Liver (tissue), 10 donors: ENCODE measurements at places on chromosomes 7 and 10.

- no peaks in the 10 kb centered on the region for H3K4me1 ChIP-seq
- H3K27me3 ChIP-seq = no peaks in the 10 kb centered on the region
- no peaks in the 10 kb centered on the region for H3K36me3 ChIP-seq
- no peak for DNase-seq
- H3K4me3 ChIP-seq = no peak overlapping the region
- H3K27ac ChIP-seq = no peak overlapping the region
Measured at GRCh38 chr7:81162234-81162633, 243.4 kb upstream of the SEMA3C start.

DNA sequence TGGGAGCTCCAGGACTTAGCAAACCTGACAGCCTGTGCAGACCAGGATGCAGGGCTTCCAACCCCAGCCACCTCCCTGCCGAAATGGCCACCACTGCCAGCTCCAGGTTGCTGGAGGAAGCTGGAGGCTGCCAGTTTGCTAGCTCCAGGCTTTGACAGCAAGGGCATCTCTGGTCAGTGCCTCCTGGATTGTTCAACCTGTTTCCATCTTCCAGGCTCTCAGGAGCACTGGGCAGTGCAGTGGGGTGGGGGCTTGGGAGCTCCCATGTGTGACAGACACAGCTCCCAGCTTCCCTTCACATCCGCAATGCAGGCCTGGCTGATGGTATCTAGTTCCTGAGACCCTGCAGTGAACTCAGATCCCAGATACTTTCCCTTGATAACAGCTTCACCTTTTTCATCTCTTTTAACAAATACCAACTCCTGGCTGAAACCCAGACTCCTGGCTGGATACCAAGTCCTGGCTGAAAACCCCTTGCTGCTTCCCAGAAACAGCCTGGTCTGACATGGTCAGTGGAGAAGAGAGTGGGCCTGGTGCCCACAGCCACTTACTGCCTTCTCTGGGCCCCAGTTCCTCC, 20.8 kb upstream of the RET start:
- no peaks in the 10 kb centered on the region for H3K27me3 ChIP-seq
- H3K27ac ChIP-seq = peak overlapping the region; percentile 11
- DNase-seq = no peak
- H3K4me3 ChIP-seq = no peak overlapping the region
- peaks cover 53% of the 10 kb centered on the region for H3K4me1 ChIP-seq

GRCh38 chr10:5978230-5978489, 817 bp upstream of the IL15RA start:
- H3K27me3 ChIP-seq = no peaks in the 10 kb centered on the region
- no peak for DNase-seq
- peak overlapping the region; percentile 99 for H3K4me3 ChIP-seq
- H3K27ac ChIP-seq = peak overlapping the region; percentile 86
- no peaks in the 10 kb centered on the region for H3K36me3 ChIP-seq
- peaks cover 24% of the 10 kb centered on the region for H3K4me1 ChIP-seq

- no peaks in the 10 kb centered on the region for H3K36me3 ChIP-seq
- no peak overlapping the region for H3K27ac ChIP-seq
- DNase-seq = no peak
- H3K27me3 ChIP-seq = no peaks in the 10 kb centered on the region
Measured at GRCh38 chr7:2074691-2075090, 158.1 kb downstream of the MAD1L1 start.

DNA sequence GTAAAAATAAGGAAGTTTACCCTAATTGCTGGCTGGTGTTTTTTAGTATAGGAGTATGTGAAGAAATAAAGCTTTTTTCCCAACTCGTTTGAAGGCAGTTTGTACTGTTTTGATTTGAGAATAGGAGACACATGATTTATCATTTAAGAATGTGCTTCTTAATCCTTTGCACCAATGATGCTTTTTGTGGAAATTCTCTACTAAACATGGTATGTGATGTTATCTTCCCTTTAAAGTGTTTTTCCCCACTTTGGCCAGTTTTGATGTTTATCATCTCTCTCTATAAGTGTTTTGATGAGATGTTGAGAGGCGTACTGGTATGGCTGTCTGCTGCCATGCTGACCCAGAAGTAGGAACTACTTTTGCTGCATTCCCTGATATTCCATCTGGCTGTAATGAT, 85.1 kb downstream of the SUGCT start:
- peaks cover 4% of the 10 kb centered on the region for H3K36me3 ChIP-seq
- H3K4me3 ChIP-seq = no peak overlapping the region
- H3K27me3 ChIP-seq = no peaks in the 10 kb centered on the region

DNA sequence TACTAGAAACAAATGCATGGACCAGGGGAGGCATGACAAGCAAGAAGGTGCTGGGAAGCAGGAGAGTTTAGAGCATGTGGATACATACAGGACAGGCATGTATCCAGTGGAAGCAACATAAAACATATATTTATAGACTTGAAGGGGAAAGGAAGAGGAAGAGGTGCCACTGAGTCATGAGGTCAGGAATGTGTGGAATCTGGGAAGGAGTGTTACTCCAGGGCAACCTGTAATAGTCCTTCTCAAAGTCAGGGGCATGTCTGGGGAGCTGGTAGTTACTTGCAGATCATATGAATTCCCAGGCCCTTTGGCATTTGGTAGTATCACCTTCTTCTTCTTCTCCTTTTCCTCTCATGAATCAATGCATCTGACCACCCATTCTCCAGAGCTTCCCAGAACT, 246.6 kb downstream of the XPNPEP1 start:
- H3K4me1 ChIP-seq = no peaks in the 10 kb centered on the region
- H3K36me3 ChIP-seq = no peaks in the 10 kb centered on the region
- H3K4me3 ChIP-seq = no peak overlapping the region

DNA sequence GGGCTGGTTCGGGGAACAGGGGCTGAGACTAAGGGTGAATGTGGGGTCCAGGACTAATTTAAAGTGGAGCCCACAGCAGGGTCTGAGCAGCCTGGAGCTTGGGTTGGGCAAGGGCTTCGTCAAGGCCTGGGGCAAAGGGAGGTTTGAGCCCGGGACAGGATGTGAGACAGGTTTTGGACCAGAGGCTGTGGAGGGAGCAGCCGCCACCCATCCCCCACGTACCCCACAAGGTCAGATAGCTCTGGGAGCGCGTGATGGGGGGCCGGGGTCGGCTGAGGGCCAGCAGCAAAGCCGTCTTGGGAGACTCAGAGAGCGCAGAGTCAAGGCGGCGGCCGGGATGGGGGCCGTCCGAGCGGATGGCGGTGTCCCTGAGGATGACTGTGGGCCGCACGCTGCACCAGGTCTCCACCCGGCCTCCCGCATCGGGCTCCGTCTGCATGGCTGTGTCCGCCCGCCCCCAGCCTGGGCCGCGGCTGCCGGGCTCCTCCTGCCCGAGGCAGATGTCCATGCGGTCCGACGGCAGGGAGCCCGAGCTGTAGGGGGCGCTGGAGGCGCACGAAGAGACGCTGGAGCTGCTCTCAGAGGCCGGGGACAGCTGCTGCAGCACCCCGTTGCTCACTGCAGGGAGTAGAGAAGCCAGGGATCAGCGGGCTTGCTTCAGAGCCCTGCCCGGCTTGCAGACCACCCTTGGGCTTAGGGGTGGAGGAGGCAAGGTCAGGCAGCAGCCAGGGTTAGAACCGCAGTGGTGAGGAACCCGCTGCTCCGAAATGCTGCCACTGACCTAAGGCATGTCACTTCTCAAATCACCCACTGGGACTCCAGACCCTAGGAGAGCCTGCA, 12.1 kb downstream of the PDZD7 start:
- DNase-seq = peak; percentile 80
- H3K27me3 ChIP-seq = peaks cover 2% of the 10 kb centered on the region
- no peak overlapping the region for H3K4me3 ChIP-seq

DNA sequence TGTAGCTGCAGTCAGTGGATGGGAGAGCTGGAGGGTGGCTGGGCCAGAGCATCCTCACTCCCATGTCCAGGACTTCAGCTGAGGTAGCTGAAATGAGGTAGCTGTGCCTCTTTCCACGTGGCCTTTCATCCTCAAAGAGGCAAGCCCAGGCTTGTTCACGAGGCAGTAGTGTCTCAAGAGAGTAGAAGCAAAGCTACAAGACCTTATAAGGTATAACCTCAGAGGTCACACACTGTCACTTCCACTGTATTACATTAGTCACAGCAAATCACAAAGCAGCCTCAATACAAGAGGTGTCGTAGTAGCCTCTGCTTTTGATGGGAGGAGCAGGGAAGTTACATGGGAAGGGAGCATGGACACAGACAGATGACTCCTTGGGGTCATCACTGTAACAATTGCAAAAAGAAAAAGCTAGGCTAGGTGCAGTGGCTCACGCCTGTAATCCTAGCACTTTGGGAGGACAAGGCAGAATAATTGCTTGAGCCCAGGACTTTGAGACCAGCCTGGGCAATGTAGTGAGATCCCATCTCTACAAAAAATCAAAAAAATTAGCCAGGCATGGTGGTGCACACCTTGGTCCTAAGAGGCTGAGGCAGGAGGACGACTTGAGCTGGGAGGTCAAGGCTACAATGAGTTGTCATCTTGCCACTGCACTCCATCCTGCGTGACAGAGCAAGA, 97.5 kb downstream of the SKIDA1 start:
- no peak overlapping the region for H3K27ac ChIP-seq
- H3K4me3 ChIP-seq = no peak overlapping the region
- H3K4me1 ChIP-seq = no peaks in the 10 kb centered on the region

GRCh38 chr10:102919992-102920739, 2.1 kb downstream of the CNNM2 start:
- H3K4me1 ChIP-seq = peaks cover 9% of the 10 kb centered on the region
- no peak for DNase-seq
- H3K4me3 ChIP-seq = peak overlapping the region; percentile 83
- H3K27me3 ChIP-seq = no peaks in the 10 kb centered on the region

GRCh38 chr7:92997152-92997551, 120.6 kb downstream of the SAMD9 start:
- no peak overlapping the region for H3K27ac ChIP-seq
- no peak for DNase-seq
- no peaks in the 10 kb centered on the region for H3K4me1 ChIP-seq
- peaks cover 3% of the 10 kb centered on the region for H3K27me3 ChIP-seq
- H3K4me3 ChIP-seq = no peak overlapping the region

- no peaks in the 10 kb centered on the region for H3K36me3 ChIP-seq
- H3K4me1 ChIP-seq = peaks cover 29% of the 10 kb centered on the region
- no peak overlapping the region for H3K4me3 ChIP-seq
- no peak for DNase-seq
Measured at GRCh38 chr7:37918526-37918925, 1.9 kb upstream of the SFRP4 start.

DNA sequence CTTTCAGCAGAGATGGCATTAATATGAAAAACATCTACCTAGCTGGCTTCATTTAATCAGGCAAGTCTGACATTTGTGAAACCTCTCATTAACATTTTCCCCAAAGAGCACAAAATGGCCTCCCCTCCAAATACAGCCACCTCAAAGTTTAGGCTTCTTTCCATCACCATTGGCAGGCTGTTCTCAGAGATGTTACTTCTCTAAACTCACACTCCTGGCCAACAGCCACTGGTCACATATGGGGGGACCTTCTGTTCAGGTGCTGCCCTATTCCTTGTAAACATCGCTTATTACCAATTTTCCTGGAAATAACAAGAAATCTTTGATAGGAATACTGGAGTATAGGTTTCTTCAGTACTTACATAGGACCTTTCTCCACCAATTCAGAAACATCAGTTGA, 69.5 kb downstream of the GBF1 start:
- H3K4me1 ChIP-seq = peaks cover 3% of the 10 kb centered on the region
- no peak overlapping the region for H3K4me3 ChIP-seq
- H3K27ac ChIP-seq = no peak overlapping the region
- H3K27me3 ChIP-seq = no peaks in the 10 kb centered on the region

DNA sequence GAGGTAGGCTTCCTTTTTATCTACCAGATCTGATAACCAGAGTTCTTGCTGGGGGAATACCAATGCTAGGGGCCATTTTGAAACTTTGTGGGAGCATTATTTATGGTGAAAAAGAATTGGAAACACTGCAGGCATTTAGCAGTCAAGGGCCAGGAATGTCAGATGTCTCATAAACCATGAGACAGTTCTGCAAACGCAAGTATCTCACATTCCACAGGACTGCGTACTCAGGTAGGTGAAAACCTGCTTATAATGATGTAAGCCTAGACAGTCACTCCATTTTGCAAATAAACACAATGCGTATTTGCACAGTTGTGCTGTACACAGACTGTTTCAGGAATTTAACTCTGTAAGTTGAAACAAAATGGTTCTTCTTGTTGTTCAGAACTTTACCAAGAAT, 33.9 kb downstream of the ECHDC3 start:
- DNase-seq = no peak
- H3K27me3 ChIP-seq = no peaks in the 10 kb centered on the region
- H3K4me1 ChIP-seq = no peaks in the 10 kb centered on the region
- no peaks in the 10 kb centered on the region for H3K36me3 ChIP-seq

DNA sequence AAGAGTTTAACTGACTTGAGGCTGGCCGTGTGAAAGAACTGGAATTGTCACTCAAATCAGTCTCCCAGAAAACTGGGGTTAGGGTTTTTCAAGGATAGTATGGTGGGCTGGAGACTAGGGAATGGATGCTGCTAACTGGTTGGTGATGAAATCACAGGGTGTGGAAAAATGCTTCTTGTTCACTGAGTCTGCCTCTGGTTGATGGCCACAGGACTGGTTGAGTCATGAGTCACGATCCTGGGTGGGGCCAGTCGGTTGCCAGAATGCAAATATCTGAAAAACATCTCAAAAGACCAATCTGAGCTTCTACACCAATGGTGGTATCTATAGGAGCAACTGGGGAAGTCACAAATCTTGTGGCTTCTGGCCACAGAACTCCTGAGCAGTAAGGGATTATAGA, 16.3 kb upstream of the BAMBI start:
- DNase-seq = no peak
- no peaks in the 10 kb centered on the region for H3K36me3 ChIP-seq

DNA sequence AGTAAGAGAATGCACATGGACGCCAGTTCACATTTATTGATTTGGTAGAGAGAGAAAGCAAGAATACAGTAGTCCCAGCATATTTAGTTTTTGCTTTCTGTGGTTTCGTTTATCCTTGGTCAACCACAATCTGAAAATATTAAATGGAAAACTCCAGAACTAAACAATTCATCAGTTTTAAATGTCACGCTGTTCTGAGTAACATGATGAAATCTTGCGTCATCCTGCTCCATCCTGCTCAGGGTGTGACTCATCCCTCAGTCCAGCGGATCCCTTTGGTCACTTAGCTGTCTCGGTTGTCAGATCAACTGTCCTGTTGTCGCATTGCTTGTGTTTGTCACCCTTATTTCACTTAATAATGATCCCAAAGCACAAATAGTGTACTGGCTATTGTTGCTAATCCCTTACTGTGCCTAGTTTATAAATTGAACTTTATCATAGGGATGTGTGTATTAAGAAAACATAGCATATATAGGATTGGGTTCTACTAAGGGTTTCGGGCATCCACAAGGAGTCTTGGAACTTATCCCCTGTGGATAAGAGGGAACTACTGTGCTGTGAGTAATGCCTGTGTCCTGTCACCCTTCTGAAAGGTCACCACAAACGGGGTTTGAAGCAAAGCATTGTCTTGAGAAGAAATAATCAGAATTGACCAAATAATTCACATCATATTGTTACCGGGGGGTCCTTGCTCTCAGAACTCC, 73.6 kb downstream of the OTUD1 start:
- no peak overlapping the region for H3K27ac ChIP-seq
- H3K36me3 ChIP-seq = no peaks in the 10 kb centered on the region
- H3K4me3 ChIP-seq = no peak overlapping the region

DNA sequence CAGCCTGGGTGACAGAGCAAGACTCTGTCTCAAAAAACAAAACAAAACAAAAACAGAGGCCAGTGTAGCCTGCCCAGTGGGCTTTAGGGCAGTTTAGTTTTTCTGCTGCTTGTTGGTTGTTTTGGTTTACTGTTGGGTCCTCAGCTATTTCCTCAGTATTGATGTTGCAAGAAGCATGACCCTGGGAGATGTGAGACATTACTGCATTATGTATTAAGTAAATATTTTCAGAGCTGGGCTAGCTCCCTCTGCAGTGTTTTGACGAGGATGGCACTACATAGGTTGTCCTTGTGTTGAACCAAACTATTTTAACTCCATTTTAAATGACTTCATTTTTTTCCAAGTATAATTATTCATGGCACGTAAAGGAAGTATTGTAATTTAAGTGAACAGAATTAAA, 4.8 kb downstream of the AKAP9 start:
- no peak overlapping the region for H3K4me3 ChIP-seq
- H3K27ac ChIP-seq = no peak overlapping the region
- H3K36me3 ChIP-seq = no peaks in the 10 kb centered on the region
- peaks cover 5% of the 10 kb centered on the region for H3K4me1 ChIP-seq
